ENCODE measurements at places on chromosomes 16 and 17. TPM values are rescaled to one million over a fixed set of nuclear protein-coding genes. Genes with fewer than 3 reads are reported as not detected.

CCDC200 gene
- total RNA-seq = 0.12 TPM

ARHGAP23 gene
- 70.6 TPM for total RNA-seq

KRTAP17-1 gene
- total RNA-seq = not detected

C17orf78 gene
- not detected for total RNA-seq

FBXO39 gene
- total RNA-seq = not detected

CHMP1A gene
- 92.0 TPM for total RNA-seq

HBA1 gene
- total RNA-seq = 1.6 TPM

NEURL4 gene
- total RNA-seq = 26.4 TPM

CCT6B gene
- 1.5 TPM for total RNA-seq

CTF1 gene
- total RNA-seq = 0.17 TPM

NPTX1 gene
- total RNA-seq = 210 TPM

KRT16 gene
- total RNA-seq = 1.1 TPM

CFAP119 gene
- total RNA-seq = 8.2 TPM

CTRB2 gene
- not detected for total RNA-seq

RANGRF gene
- total RNA-seq = 37.7 TPM

CEP20 gene
- total RNA-seq = 41.7 TPM

NOTUM gene
- total RNA-seq = 0.14 TPM

DRC3 gene
- total RNA-seq = 2.2 TPM

RND2 gene
- total RNA-seq = 0.07 TPM

TBC1D3G gene
- total RNA-seq = not detected

CD300C gene
- 0.43 TPM for total RNA-seq

KRTAP9-8 gene
- total RNA-seq = not detected

UQCRC2 gene
- total RNA-seq = 160 TPM

SLC6A4 gene
- total RNA-seq = 0.05 TPM

DNAAF8 gene
- 1.2 TPM for total RNA-seq

HGS gene
- total RNA-seq = 202 TPM

CLEC19A gene
- 0.10 TPM for total RNA-seq

SDK2 gene
- total RNA-seq = 1.8 TPM

MSLN gene
- 2.5 TPM for total RNA-seq

TAC4 gene
- not detected for total RNA-seq

CDH15 gene
- total RNA-seq = 0.20 TPM

All from A549 treated with Hydrocortisone at 1 μM for 4 hours (cell line).